T-helper 17 cell (primary cell): ENCODE measurements at places on chromosomes 1 and 21.

- DNase-seq, result no peak
These were observed 29.4 kb downstream of the KAZN start for GRCh38 chr1:14627608-14628489.

GRCh38 chr1:110495926-110496600 is 22.9 kb downstream of the KCNA10 start:
- peak; percentile 45 for DNase-seq

DNA sequence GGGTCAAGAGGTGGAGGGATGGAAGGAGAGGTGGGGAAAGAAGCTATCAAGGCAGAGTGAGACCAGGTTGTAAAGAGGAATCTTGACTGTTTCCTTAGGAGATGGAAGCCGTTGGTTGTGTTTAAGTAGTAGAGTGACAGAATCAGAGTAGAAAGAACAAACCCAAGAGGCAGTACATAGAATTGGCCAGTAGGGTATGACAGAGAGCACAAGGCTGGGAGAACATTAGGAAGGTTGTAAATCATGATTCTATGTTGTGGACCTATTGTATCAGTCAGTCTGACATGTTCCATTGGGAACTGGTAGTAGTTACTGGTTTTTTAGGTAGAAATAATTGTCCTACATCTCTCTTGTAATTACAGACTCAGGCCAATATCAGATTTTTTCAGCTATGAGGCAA is 486.9 kb upstream of the USP24 start:
- no peak for DNase-seq

DNA sequence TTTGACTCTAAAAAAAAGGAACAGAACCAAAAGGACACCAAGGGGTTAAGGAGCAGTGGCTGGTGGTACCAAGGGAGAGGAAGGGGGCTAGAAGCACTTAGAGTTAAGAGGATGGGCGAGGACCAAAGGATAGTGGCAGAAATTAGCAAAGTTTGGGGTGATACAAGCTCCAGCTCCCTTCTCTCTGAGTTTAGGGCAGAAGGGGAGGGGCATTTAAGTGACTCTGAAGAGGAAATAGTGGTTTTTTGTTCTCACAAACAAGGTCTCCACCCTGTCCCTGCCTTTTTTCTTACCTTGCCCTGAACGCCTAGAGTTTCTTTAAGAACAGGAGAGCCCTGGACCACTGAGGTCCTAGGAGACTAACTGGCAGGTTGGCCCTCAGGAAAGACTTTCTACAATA is 3.3 kb downstream of the CDC42SE1 start:
- DNase-seq, result no peak

DNA sequence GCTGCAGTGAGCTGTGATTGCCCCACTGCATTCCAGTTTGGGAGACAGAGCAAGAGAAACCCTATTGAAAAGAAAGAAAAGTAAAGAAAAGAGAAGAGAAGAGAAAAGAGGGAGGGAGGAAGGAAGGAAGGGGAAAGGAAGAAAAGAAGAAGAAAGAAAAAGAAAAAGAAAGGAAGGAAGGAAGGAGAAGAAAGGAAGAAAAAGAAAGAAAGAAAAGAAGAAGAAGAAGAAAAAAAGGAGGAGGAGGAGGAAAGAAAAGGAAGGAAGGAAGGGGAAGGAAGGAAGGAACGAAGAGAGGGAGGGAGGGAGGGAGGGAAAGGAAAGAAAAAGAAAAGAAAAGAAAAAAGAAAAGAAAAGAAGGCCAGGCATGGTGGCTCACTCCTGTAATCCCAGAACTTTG is 10.2 kb downstream of the SLC5A9 start:
- DNase-seq, result no peak

GRCh38 chr1:179303200-179303785 is 9.7 kb downstream of the SOAT1 start:
- DNase-seq, result no peak

DNA sequence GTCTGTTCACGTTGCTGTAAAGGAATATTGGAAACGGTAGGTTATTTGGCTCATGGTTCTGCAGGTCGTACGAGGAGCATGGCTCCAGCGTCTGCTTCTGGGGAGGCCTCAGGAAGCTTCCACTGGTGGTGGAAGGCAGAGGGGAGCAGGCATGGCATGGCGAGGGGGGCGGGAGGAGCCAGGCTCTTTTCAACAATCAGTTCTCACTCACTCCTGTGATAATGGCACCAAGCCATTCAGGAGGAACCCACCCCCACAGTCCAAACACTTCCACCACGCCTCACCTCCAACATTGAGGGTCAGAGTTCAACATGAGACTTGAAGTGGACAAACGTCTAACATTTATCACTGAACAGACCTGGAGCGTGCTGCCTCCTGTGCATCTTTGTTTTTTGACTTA is 141.2 kb downstream of the PGBD5 start:
- DNase-seq, result no peak

GRCh38 chr21:27108701-27109100 is 141.8 kb upstream of the ADAMTS5 start:
- no peak for DNase-seq
